Parietal lobe (tissue), 2 donors: ENCODE measurements at places on chromosomes 7 and 10. TPM values are rescaled to one million over a fixed set of nuclear protein-coding genes. Genes with fewer than 3 reads are reported as not detected.

The ACTR3C gene
- 12.2 TPM for total RNA-seq

The FAM237B gene
- total RNA-seq = not detected

The TDRD1 gene
- total RNA-seq = under 0.01 TPM

The TAS2R4 gene
- total RNA-seq = 16.6 TPM

The FGF8 gene
- total RNA-seq = not detected

The HUS1 gene
- 27.5 TPM for total RNA-seq

The PRLHR gene
- total RNA-seq = 3.8 TPM

The SSC4D gene
- 0.63 TPM for total RNA-seq

The SYPL1 gene
- 44.4 TPM for total RNA-seq

The PPP1R17 gene
- 5.0 TPM for total RNA-seq

The SPDYE11 gene
- total RNA-seq = not detected

The CDHR1 gene
- 5.3 TPM for total RNA-seq

The AEBP1 gene
- total RNA-seq = 10.3 TPM

The EPO gene
- not detected for total RNA-seq

The CALML3 gene
- not detected for total RNA-seq

The FAM25C gene
- total RNA-seq = not detected

The NKX2-3 gene
- not detected for total RNA-seq

The MBL2 gene
- total RNA-seq = not detected

The DENND2A gene
- 29.4 TPM for total RNA-seq
